Stimulated activated CD8-positive, alpha-beta memory T cell treated with anti-CD3 and anti-CD28 coated beads, Interleukin-2, amount 100 ng/mL, for 48 hours (primary cell): ENCODE measurements at places on chromosomes 2 and 18.

DNA sequence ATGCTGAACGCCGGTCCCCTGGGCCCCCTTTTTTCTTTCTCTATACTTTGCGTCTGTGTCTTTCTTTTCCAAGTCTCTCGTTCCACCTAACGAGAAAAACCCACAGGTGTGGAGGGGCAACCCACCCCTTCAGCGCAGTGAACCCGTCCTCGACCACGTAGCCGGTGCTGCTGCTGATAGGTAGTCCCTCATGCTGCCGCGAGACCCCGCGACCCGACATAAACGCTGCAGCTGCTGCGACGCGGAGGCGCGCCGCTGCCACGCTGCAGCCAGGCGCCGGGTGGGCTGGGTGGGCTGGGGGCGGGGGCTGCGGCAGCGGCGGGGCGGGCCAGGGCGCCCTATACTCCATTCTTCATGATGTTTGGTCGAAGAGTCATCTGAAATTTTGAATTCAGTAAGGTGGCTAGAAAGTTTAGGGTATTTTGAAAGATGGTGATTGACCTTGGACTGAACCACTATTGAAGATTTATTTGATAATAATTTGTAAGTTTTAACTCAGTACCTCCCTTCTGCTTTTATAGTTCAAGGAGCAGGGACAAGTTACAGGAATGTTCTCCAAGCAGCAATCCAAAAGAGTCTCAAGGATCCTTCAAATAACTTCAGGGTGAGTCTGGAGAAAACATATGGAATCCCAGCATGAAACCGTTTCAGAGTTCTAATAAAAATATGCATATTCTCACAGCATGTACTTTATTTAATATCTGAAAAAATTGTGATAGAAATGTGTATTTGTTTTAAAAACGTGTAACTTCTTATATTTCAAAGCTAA, 24.1 kb downstream of the CFLAR start:
- DNase-seq: no peak

DNA sequence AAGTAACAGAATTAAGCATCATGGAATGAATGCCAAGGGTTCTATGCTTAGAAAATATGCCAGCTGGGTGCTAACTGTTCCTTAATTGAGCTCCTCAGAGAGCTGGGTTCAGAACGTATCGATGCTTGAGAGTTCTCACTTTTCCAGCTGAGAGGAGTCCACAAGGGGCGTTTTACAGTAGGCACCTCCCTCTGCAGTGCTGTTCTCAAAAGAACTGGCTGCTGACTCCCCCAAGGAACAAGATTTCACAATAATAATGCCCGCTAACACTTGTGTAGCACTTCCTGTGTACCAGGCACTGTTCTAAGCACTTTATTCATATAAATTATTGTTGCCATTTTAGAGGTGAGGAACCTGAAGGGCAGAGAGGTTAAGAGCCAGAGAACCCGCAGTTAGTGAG, 18.1 kb upstream of the TMEM237 start:
- DNase-seq: no peak

GRCh38 chr2:238865744-238866355, 18.0 kb downstream of the TWIST2 start:
- DNase-seq: no peak

GRCh38 chr2:47870641-47871540, 35.4 kb downstream of the FBXO11 start:
- no peak for DNase-seq

DNA sequence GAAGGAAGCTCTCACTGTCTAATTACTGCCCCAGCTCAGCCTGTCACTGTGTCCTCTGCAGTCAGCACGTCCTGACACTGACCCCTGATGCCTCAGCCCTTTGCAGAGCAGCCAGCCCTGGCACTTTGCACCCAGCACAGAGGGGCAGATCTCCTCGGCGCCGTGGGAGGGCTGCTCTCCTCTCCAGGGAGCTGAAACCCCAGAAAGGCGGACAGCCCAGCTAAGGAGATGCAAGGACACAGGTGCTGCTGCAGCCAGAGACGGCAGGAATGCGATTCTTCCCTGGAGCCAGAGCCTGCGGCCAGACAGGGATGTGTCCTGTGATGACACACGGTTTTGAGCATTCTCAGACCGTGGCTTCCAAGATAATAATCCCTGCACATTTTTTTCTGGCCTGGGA, 34.5 kb upstream of the SIX3 start:
- no peak for DNase-seq

DNA sequence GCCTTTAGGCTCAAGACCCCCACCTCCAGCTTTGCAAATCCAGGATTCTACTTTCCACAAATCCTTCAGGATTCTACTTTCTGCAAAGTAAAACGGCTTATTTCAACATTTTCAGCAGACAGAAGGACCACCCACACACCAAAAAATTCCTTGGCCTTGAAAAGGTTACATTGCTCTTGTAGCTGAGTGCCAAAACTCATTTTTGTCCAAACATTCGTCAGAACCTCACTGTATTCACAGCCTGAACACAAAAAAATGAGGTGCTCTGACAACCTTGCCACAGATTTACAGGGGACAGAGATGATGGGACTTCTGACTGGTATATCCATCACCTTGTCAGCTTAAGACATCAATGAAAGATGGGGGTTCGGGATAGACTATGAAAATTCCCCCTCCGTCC, 63.0 kb upstream of the COX7A2L start:
- no peak for DNase-seq

GRCh38 chr2:221109552-221109951, 462.6 kb downstream of the EPHA4 start:
- no peak for DNase-seq

DNA sequence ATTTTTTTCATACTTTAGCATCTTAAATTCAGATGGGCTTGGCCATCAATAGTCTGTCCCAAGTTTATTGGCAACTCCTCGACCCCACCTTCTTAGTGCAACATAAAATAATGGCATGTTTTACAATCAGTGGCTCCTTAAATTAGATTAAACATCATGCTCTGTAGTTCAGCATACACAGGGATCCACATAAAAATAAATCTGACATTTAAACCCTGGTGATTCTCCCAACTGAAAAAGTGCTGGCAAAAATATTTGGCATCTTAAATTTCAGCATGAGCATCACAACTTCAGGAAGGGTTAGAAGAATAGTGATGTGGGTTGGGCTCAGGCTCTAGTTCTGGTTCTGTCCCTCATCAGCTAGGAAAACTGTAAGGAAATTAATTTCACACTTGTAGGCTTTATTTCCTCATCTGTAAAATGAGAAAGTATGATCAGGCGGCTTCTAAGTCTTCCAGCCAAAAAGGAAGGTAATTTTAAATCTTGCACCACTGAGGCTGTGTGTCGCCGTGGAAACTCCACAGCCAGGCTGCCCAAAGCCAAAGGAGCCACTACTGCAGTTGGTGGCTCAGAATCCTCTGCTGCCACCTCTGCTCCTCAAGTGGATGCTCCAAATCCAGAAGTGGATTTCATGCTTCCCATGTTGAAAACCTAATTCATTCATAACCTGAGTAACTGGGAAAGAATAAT, 17.6 kb upstream of the EPG5 start:
- DNase-seq: no peak

- peak; percentile 47 for DNase-seq
These were observed 69.6 kb downstream of the POLR1A start for GRCh38 chr2:86035883-86036668.

- no peak for DNase-seq
These were observed 809.0 kb downstream of the BCL11A start for GRCh38 chr2:59744436-59744835.

DNA sequence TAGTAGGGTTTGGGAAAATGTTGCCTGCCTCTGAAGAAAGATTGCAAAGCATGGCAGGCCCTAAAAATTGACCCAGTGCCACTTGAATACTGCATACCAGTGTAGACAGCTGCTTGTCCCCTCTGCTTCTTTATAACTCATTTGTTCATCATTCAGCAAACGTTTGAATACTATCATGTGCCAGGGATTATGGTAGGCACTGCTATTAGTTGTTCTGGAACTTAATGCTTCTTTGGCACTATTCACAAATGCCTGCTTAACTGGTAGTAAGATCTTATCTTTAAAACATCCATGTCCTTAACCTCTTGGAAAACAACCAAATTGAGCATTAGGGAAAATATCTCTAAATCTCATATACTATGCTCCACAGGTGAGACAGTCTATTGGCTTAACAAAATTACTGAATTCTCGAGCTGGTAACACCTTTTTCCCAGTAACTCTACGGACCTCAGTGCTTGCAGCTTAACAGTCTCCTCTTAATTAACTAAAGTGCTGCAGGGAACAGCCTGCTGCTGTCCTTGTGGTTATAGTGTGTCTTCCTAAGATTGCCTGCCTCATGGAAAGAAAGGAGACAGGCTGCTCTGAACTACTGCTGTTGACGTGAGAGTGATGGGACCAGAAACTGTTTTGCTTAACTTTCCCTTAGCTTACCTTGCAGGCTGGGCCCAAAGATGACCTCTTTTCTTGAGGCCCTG, 93.2 kb downstream of the MIB1 start:
- no peak for DNase-seq

DNA sequence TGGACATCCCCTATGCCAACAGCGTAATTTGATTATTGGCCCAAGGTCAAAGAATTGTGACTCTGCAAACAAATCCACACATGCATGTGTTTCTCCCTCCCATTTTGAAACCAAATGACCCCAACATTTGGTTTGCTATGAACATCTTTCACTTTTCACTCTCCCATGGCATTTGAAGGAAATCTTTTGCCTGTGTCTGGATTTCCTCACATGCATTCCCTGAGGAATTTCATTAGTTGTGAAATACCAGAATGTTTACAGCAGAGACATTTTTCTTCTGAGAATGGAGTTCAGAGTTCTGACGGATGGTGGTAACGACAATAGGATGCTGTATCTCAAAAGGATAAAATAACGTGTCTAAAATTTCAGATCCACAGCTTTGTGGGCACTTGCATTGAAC, 60.3 kb upstream of the LMAN1 start:
- DNase-seq: no peak

GRCh38 chr2:240603846-240604245, 17.3 kb downstream of the CAPN10 start:
- DNase-seq: no peak

GRCh38 chr2:171237751-171238505, 77.2 kb upstream of the TLK1 start:
- DNase-seq: no peak

GRCh38 chr2:19898592-19899329, 3.0 kb downstream of the TTC32 start:
- no peak for DNase-seq

DNA sequence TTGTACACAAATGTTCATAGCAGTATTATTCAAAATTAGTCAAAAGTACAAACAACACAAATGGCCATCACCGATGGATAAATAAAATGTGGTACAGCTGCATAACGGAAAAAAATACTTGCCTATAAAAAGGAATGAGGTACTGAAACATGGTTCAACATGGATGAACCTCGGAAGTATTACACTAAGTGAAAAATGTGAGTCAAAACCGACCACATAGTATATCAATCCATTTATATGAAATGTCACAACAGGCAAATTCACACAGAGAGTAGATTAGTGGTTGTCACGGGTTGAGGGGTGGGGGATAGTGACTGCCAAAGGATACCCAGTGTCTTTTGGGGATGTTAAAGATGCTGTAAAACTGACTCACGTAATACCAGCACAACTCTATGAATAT, 3.5 kb downstream of the SS18 start:
- DNase-seq: no peak

DNA sequence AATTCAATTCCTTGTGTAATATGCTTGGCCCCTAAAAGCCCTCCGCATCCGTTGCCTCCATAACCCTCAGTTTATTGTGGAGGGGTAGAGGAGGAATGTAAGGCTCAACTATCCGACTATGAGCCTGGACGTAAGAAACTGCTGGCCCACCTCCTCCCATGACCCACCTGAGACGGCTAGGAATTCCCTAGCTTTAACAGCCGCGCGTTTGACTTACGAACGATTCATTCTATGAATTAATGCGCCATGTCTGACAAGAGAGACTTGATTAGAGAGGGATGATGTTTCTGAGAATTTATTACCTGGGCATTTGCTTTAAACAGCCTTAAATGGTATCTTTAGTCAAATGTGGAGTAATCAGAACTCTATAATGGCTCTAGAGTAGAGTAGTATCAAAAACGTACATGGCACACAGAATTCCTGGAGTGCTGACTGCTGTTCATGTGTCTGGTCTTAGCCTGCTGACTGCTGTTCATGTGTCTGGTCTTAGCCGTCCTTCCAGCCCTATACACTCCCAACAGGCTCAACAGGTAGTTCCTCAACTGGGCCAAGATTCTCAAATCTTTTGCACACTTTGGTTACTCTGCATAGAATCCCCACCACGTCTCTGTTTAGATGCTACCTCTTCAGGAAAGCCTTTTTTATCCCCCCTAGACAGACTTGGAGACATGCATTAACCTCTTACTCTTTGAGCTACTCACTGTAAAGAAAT, 899 bp upstream of the GFPT1 start:
- no peak for DNase-seq

GRCh38 chr2:86284401-86284841, 53.0 kb downstream of the REEP1 start:
- DNase-seq: no peak

DNA sequence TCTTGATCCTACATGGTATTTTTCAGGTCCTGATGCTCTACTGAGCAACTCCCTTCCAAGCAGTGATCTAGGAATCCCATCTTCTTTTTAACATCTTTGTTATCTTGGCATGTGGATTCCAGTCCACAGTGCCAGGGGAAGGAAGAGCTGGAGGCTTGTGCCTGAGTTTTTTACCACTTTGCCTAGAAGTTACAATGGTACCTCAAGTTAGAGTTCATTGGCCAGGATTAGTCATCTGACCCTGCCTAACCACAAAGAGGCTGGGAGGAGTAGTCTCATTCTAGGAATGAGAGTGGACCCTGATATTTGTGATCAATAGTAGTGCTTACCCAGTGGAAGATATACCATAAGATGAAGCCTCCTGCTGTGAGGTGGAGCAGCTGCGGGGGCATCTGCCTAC, 109.3 kb downstream of the ADCYAP1 start:
- DNase-seq: no peak

DNA sequence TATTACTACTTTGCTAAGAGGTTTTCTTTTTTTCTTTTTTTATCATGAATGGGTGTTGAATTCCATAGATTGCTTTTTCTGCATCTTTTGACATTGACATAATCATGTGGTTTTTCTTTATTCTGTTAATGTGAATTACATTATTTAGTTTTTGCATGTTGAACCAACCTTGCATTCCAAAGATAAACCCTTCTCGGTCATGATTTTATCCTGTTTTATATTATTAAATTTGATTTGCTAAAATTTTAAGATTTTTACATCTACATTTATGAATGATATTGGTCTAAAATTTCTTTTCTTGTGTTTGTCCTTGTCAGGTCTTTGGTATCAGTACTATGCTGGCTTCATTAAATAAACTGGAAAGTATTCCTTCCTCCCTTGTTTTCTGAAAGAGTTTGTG, 87.5 kb upstream of the FOSL2 start:
- no peak for DNase-seq

- no peak for DNase-seq
These were observed 52.2 kb upstream of the GPC1 start for GRCh38 chr2:240383099-240383758.

- no peak for DNase-seq
These were observed 71.2 kb upstream of the FOSL2 start for GRCh38 chr2:28321426-28321825.

- DNase-seq: no peak
These were observed 65.3 kb upstream of the FOXI3 start for GRCh38 chr2:88517759-88518201.
